ENCODE measurements at places on chromosomes 5 and 9. TPM values are rescaled to one million over a fixed set of nuclear protein-coding genes. Genes with fewer than 3 reads are reported as not detected.

Gene FNBP1
- 59.9 TPM for total RNA-seq

DNA sequence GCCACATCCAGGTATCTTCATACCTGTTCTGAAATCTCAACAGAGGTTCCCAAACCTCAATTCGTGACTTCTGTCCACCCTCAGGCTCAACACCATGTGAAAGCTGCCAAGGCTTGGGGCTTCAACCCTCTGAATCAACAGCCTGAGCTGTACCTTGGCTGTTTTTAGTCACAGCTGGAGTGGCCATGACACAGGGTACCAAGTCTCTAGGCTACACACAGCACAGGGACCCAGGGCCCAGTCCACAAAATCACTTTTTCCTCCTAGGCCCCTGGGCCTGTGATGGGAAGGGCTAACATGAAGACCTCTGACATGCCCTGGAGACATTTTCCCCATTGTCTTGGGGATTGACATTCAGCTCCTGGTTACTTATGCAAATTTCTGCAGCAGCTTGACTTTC, 464.9 kb downstream of the ELAVL2 start:
- no peak for DNase-seq

GRCh38 chr5:146199176-146199815, 4.1 kb upstream of the RBM27 start:
- DNase-seq: no peak

DNA sequence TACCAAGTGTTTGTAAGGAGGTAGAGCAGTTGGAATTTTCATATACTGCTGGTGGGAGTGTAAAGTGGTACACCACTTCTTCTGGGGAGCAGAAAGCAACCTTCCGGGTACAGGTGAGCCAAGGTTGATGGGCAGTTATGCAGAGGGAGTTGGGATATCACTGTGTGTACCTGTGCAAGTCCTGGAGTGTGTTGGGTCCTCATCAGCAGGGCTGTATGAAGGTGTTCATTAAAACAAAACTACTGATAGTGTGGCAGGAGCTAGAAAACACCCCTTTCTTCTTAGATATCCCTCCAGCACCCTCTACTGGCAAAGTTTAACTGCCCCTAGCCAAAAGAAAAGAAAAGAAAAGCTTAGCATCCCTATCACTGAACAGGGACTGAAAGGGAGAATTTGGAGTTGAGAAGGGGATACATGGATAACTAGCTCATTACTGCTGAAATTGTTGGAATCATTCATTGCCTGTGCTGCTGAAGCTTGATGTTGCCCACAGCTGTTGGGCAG, 10.7 kb downstream of the MARCHF6 start:
- no peak for DNase-seq

DNA sequence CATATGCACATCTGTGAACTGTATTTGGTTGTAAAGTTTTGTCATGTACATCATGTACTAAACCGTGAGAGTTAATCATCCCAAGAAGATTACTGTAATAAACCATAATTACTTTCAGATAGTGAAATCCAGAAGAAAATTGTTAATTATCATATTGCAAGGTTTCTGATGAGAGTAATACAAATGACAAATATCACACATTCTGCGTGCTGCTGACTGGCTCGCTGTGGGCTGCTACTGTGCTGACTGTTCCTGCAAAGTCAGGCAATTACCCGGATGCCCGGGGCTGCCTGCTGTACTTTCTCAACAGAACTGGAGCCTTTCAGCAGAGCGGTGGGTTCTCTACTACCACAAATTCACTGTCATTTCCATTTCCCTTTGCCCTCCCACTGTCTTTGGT, 68.3 kb downstream of the SMARCA2 start:
- DNase-seq: no peak

Gene ABCA1
- total RNA-seq: 27.3 TPM

Gene DMRT3
- 0.16 TPM for total RNA-seq

- DNase-seq: no peak
Measured at GRCh38 chr9:87152256-87152655, 204.9 kb upstream of the GAS1 start.

DNA sequence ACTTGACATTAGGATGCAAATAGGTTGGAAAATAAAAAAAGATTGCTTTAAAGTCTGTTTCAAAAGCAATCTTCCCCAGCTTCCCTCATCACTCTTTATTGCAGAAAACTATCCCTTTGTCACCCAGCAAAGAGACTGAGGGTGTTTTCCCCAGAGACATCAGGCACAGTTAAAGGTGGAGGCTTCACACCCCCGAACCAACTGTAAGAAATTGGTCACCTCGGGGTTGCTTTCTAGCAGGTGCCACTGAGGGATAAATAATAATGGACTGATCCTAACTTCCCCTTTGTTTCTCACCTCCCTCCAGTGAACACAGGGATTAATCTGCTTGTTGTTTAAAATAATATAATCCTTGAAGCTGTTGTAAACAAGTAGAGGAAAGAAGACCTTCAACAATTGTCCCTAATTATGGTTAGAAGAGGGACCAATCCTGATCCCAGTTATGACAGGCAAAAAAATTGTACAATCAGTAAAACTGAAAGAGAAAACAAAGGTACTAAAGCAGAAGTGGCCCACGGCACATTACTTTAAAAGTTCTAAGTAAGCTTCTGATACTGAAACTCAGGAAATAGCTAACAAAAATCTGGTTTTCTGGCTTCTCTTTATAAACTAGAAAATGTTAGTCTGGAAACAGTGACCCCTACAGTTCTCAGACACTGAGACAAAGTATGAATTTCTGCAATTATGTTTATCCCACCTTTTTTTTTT, 6.6 kb upstream of the PCSK1 start:
- no peak for DNase-seq
